Dermis microvascular lymphatic vessel endothelial cell (primary cell): ENCODE measurements at places on chromosomes 6 and 20. TPM values are rescaled to one million over a fixed set of nuclear protein-coding genes. Genes with fewer than 3 reads are reported as not detected.

The HLA-DOA gene
- not detected in 2 replicates for total RNA-seq

The C6orf141 gene
- 23.4 and 45.5 TPM in 2 replicates for total RNA-seq

The HTR1B gene
- 2.1 and 3.5 TPM in 2 replicates for total RNA-seq

The PKHD1 gene
- total RNA-seq: not detected in 2 replicates

The COL9A1 gene
- not detected in 2 replicates for total RNA-seq

The CGAS gene
- total RNA-seq: 1.0 TPM in 2 replicates

The BNIP5 gene
- total RNA-seq: not detected in 2 replicates

The PNISR gene
- 27.7 and 37.3 TPM in 2 replicates for total RNA-seq

The DNAH8 gene
- total RNA-seq: not detected in 2 replicates

The HLA-DQB1 gene
- under 0.01 and 0.13 TPM in 2 replicates for total RNA-seq

The SAPCD1 gene
- total RNA-seq: 2.0 and 3.3 TPM in 2 replicates

The RANBP9 gene
- total RNA-seq: 20.4 and 25.9 TPM in 2 replicates

The DUSP15 gene
- total RNA-seq: 0.26 and 1.5 TPM in 2 replicates

The SIRPG gene
- total RNA-seq: not detected in 2 replicates

The TPMT gene
- total RNA-seq: 8.9 and 12.5 TPM in 2 replicates

The SLC4A11 gene
- 6.9 and 26.0 TPM in 2 replicates for total RNA-seq

The SUPT3H gene
- total RNA-seq: 2.3 and 3.8 TPM in 2 replicates

The SFTA2 gene
- not detected in 2 replicates for total RNA-seq

The CRISP3 gene
- not detected in 2 replicates for total RNA-seq

The SNAP25 gene
- under 0.01 TPM in 1 of 2 replicates, not detected in the other for total RNA-seq

The COX4I2 gene
- not detected in 2 replicates for total RNA-seq

The BPIFA1 gene
- total RNA-seq: not detected in 2 replicates

The PKIB gene
- total RNA-seq: 0.13 TPM in 2 replicates

The MAP3K5 gene
- total RNA-seq: 2.3 and 3.0 TPM in 2 replicates

The RBCK1 gene
- total RNA-seq: 53.7 and 80.9 TPM in 2 replicates

The POFUT1 gene
- 26.7 and 42.9 TPM in 2 replicates for total RNA-seq

The SLA2 gene
- not detected in 2 replicates for total RNA-seq

The UBD gene
- total RNA-seq: 39.0 and 91.9 TPM in 2 replicates
